NCI-H1105 treated with DMSO at 0.1 percent for 48 hours (cell line): ENCODE measurements at places on chromosomes 2 and 18.

DNA sequence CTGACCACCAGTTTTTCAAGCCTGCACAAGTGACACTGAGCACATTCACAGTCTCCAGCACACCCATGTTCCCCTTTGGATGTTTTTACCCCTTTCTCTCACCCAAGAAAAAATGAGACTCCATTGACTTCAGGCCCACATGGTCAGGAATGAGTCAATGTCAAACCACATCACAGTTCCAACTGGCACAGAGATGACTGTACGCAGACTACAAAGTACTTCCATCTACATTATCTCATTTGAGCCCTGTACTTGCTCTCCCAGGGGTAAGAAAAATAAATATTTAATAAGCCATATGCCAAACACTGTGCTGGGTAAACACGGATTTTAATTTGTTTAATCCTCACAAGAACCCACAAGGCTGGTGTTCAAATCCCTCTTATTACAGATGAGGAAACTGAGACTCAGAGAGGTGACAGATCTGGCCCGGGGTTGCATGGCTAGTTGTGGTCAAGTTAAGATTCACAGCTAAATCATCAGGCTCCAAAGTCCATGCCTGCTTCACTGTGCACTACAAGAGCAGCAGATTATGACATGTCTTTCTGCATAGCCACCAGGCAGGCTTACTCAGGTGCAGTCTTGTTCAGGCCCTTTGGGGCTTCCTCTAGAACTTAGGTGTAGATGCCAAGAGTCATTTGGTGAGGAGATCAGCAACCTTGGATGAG is 106.1 kb downstream of the TXNL1 start:
- DNase-seq: no peak

DNA sequence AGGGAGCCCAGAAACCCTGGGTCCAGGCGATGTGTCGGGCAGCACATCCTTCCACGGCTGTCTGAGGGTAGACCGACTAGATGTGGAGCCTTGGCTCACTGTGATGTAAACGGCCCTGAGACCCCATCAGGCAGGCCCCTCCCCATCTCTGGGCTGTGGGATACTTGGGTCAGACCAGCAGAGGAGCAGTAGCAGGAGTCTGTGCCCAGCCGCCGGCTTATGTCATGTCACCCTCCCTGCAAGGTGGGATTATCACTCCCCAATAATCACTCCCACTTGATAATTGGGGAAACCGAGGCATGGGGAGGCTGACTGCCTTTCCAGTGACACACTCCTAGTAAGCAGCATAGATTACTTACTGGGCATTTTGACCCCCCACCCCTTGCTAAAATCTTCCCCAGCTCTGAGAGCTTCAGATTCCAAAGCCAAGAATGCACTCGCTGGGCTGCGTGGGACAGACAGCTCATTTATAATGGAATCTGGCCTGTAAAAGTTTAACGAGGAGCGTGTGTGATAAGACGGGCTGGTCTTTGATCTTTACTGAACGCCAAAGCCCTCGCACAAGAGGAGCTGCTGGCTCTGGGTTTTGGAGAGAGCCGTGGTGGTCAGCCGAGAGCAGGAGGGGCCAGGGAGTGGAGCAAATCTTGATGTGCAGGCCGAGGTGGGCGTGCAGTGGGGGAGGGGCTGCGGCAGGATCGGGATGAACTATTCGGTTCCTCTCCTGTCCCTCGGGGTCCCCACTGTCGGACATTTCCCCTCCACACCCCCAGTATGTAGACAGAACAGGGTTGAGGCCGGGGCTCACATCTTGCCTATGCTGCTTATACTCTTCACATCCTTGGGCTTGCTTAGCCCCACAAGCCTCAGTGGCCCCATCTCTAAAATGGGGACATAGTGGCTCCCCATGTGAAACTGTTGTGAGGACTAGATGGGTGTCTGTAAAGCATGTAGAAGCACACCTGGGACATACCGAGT is 200.0 kb downstream of the GLI2 start:
- no peak for DNase-seq

- DNase-seq: no peak
Measured at GRCh38 chr18:22521026-22521707, 103.5 kb upstream of the CTAGE1 start.

DNA sequence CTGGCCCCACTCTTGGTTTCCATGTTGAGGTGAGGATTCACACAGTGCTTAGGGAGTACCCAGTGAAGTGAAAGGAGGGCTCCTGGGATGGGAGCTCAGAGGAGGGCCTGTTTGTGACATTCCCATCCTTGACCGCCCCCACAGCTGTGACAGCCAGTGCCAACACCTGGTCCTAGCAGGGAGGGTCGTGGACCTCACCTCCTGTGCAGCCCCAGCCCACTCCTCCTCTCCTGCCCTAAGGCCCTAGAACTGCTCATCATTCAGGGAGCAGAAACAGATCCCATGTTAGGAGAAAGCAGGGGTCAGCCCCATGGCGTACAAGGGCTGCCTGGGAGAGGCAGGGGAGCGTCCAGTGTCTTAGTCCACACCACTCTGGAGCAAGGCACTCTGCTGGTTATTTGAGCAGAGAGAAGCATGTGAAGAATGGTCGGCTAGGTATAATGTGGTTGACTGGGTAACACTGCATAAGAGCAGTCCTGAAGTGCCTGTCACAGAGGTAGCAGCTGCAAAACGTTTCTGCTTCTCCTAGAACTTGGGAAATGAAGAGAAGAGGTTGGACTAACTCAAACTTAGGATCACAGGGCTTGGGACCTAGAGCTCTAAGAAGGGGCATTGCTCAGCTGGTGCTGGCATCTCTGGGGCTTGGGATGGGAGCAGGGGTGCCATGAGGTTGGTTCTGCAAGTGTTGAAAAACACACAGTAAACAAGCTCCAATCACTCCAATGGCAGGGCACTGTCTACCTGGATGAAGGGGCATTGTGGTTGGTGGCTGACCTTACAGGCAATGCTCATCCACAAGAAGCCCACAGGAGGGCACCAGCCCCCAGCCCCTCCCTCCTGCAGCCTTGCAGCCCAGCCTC is 55.6 kb downstream of the FAM168B start:
- DNase-seq: no peak

DNA sequence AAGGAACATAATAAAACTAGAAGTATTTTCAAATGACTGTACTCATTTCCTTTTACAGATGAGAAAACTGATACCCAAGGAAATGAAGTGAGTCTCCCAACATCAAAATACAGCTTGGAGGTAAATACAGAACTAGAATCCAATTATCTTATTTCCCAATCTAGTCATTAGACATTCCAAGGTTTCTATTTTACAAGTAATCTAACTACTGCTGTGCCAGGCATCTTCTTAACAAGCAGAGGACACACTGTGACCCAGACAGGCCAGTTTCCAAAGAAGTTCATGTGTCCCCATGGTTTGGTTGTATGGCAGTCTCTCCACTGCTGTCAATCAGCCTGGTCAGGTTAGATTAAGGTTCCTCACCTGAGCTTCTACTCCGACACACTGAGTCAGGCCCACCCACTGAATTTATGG is 143.5 kb downstream of the THADA start:
- no peak for DNase-seq

- DNase-seq: peak; percentile 64
Measured at GRCh38 chr2:8475349-8476031, 206.4 kb upstream of the ID2 start.

DNA sequence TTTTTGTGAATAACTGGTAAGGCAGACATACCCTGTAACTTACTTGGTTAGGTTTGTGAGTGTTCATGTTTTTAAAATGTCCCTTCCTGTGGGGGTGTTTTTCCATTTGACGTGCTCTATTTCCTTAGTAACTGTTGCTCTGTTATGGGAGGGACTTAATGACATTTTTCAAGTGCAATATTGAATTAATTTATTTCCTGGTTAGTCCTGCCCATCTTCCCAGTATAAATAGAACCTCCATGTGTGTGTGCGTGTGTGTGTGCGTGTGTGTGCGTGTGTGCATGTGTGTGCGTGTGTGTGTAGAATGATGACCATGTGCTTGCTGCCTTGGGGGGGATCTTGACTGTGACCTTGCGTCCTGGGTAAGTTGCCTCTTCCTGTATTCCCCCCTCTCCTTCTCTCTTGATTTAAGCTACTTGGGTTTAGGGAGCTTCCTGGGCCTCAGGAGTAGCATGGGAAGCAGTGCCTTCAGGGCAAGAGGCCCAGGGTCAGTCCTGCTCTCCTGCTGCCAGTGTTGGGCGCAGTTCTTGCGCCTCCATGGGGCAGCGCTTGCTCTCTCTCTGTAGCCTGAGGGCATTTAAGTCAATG is 163.9 kb downstream of the LDLRAD4 start:
- DNase-seq: no peak

DNA sequence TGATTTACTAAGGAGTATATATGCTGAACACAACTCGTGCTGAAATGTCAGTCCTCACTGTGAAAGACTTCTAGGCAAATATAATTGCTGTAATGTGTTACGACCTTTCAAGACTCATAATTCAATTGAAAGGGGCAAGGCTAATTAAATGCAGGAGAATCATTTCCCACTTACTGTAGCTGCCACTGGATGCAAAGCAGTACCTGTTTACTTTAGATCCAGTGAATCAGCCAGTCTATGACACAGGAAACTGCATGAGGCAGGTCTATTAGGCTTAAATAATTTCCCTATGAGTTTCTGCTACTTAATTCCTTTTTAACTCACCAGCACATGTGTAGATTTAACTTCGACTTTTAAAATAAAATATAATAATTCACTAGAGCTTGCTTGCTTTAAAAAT is 125.6 kb downstream of the CTNNA2 start:
- DNase-seq: peak; percentile 75

DNA sequence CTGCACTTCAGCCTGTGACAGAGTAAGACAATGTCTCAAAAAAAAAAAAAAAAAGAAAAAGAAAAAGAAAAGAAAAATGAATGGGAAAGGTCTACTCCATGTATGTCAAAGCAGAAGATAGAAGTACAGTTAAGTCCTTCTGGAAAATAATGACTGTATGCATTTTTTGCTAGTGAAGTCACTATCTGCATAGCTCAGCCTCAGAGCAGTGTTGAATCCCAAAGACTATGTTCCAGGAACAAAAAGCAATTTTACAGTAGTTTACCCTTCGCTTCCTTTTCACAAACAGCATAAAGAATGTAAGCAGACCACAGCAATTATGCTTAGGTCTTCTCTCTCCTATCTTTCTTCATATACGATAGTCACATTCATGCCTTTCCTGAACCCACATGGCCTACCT is 497.4 kb downstream of the CMPK2 start:
- DNase-seq: no peak

DNA sequence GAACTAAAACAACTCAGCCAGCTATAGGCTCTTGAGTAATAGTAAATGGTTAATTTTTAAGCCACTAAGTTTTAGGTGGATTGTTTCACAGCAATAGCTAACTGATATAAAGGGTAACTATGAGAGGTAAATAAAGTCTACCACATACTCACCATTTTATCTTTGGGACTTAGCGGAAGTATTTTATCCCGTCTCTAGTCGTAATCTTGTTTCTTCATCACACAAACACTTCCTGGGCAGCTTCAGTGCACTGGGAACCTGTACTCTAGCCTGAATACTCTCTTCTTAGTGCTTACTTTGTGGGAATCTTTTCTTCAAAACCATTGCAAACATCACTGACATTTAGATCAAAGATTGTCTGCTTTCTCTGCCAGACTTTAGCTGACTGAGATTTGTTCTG is 360.5 kb downstream of the EPHA4 start:
- DNase-seq: no peak

DNA sequence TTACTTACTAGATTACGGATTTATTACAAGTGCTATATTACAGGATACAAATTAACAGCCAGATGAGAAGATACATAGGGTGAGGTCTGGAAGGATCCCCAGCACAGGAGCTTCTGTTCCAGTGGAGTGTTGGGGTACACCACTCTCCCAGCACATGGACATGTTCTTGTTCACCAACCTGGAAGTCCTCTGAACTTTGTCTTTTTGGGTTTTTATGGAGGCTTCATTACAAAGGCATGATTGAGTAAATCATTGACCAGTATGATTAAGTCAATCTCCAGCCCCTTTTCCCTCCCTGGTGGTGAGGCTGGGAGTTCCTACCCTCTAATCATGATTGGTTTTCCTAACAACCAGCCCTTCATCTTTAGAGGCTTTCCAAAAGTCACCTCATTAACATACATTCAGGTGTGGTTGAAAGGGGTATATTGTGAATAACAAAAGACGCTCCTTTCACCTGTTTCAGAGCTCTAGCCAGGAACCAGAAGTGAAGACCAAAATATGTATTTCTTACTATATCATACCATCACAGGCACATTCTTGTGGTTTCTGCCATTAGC is 38.3 kb downstream of the APLF start:
- DNase-seq: no peak

DNA sequence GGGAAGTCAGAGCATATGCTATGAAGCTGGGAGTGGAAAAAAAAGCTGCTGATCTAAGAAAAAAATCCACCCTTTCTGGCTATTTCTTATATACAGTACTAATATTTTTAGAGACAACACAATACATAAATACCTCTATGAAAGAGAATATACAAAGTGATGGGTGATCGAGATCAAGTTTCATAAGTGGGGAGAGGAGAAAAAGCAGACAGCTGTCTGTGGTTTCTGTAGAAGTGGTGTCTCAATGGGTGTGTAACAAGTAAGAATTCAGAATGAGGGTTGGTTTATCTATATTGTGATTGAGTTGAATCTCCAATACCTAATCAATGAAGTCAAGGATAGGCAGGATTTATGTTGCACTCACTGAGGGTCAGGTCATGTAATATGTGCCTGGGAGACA is 191.0 kb downstream of the HNMT start:
- no peak for DNase-seq

GRCh38 chr18:73478191-73478590 is 610.4 kb upstream of the NETO1 start:
- DNase-seq: no peak

GRCh38 chr2:62800618-62801017 is 95.1 kb downstream of the EHBP1 start:
- no peak for DNase-seq
